Fibroblast of skin of right quadriceps (primary cell): ENCODE measurements at places on chromosomes 5 and 9.

DNA sequence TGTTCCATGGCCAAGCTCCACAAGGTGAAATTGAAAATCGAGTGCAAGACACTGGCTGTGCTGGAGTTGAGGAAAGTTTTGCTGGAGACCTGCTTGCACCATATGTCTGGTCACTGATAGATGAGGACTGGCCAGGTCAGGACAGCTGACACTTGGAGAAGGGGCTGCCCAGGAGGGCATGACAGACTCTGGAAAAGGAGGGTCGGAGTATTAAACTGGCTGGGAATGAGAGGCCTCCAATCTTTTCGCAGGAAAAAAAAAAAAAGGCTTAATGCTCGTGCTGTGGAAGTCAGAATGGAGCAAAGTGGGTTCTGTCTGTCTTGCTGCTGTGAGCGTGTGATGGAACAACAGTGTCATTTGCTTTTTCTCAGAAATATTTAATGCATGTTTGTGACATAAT is 5.5 kb downstream of the TENT4A start:
- DNase-seq = no peak

GRCh38 chr9:76655971-76656370 is 108.3 kb upstream of the PCA3 start:
- peak; percentile 58 for DNase-seq

DNA sequence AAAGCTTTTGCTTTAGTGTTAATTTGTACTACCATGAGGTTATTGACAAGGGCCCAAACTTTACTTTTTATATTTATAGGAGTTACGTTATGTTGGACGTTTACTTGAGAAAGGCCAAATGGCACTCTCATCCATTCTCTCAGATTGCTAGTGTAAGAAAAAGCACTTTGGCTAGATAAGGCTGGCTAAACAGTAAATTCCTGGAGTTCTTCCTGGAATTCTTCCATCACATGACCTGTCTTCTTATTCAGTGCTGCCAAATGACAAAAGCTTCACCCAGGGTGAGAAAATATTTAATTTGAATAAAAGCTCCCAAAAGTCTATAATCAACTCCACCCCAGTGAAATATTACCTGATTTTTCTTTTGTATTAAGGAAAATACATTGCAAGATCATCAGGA is 1568.9 kb upstream of the ACO1 start:
- no peak for DNase-seq

- no peak for DNase-seq
Measured at GRCh38 chr5:173139631-173140030, 4.7 kb upstream of the BNIP1 start.

- no peak for DNase-seq
Measured at GRCh38 chr9:107922260-107922659, 432.7 kb upstream of the KLF4 start.

- DNase-seq = no peak
Measured at GRCh38 chr9:113389451-113389850, 11.6 kb downstream of the ALAD start.

GRCh38 chr9:108017671-108018070 is 528.1 kb upstream of the KLF4 start:
- no peak for DNase-seq

DNA sequence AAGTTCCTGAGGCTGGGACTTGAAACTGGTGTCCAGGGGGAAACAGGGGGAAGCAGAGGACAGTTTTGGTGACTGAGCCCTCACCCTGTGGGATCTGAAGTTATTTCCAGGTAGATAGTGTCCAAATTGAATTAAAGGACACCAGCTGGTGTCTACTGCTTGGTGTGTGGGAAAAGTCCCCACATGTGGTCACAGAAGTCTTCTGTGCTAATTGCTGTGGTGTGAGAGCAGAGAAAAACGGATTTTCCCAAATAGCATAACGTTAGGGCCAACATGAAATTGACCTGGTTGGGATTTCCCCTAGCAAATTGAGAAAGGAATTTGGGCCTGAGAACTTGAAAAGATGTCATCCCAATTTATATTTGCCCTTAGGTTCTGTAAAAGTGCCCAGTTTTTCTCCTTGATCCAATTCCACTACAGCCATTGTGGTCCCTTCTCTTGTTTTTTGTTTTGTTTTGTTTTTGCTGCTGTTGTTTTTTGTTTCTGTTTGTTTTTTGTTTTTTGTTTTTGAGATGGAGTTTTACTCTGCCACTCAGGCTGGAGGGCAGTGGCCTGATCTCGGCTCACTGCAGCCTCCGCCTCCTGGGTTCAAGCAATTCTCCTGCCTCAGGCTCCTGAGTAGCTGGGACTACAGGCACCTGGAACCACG is 5.6 kb upstream of the STARD4 start:
- no peak for DNase-seq

DNA sequence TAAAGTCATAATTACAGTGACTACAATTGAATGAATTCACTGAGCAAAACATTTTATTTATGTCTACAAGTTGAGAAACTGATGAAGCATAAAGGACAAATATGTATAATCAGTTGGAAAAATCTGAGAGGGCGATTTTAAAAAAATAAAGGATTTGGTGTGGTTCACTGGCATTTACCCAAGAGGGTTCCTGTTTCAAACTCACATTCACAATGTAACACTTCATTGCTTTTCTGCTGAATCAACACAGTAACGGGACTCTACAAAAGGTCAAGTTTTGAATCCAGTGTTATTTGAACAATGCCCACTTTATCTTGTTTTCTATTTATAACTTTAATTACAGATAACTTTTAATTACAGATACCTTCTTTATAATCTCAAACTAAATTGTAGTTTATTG is 138.6 kb downstream of the NUDT12 start:
- peak; percentile 45 for DNase-seq

GRCh38 chr5:115313052-115313451 is 16.6 kb upstream of the CCDC112 start:
- no peak for DNase-seq

GRCh38 chr5:80141147-80141671 is 106.1 kb downstream of the THBS4 start:
- DNase-seq = peak; percentile 63

DNA sequence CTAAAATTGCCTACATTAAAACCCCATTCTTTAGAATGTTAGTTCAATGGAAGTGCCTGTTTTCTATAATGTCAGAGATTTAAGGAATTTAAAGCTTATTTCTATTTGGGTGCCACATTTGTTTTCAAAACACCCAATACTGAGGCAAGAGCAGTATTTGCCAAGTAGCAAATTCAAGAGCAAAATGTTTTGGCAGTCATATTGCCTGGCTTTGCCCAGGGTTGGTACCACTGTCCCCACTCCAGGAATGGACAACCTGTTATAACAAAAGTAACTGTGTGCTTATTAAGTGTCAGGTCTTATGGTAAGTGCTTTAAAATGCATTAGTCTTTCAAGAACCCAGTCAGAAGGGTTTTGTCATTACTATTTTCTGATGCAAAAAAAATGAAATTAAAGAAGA is 19.3 kb downstream of the ITGA1 start:
- DNase-seq = no peak

- no peak for DNase-seq
Measured at GRCh38 chr5:26700759-26701384, 337.5 kb downstream of the CDH9 start.

DNA sequence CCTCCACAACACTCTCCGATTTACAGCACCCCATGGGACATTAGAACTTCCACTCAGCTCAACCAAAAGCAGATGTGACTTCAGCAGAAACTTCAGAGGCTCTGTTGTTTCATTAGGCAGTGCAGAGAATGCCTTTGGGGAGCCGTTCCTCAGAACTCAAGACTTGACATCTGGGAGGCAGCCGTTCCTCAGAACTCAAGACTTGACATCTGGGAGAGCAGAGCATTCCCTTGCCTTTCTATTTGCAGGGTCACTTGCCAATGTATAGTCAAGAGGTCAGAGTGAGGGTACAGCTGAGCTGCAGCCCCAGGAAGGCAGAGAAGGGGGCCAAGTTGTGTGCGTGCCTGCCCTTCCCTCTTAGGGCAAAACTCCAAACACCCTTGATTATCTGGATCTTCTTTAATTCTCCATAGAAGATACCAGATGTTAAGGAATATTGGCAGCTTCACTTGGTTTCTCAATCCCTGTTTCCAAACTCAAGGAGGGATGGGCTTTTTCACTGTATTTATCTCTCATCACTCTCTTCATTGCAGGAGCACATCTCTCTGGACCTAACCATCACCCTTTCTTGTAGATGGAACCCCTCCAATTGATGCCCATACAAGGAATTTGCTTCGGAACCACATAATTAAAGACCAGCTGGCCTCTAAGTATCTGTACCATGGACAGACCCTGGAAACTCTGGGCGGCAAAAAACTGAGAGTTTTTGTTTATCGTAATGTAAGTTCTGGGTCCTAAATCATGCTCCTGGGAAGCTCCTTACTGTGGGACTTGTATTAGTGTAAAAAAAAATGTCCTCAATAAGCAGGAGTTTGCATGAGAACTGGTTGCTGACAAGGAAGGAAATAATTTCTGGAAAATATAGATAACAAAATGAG is 25.6 kb downstream of the TGFBI start:
- DNase-seq = peak; percentile 76

GRCh38 chr5:172999372-172999973 is 15.9 kb downstream of the ATP6V0E1 start:
- DNase-seq = no peak

DNA sequence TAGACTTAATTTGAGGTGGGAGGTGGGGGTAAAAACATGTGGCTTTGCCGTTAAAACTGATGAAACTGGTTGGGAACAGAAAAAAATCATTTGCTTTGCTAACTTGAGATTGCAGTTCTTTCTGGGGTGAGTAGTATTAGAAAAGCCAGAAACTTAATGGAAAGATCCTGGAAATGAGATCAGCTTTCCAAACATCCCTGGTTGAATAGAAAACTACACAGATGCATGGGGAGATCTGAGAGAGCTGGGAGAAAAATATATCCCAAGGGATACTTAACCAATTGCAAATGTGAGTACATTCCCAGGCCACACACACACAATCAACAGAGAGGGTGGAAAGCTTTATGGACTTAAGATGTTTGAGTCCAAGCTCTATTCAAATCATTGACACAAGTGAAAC is 222.3 kb downstream of the YTHDC2 start:
- DNase-seq = no peak

GRCh38 chr5:124825983-124826337 is 79.5 kb upstream of the ZNF608 start:
- DNase-seq = no peak

- peak; percentile 78 for DNase-seq
Measured at GRCh38 chr9:16704116-16705110, 166.1 kb downstream of the BNC2 start.

- no peak for DNase-seq
Measured at GRCh38 chr5:98775246-98776065, 2.0 kb downstream of the RGMB start.

GRCh38 chr9:116484492-116485061 is 202.5 kb upstream of the TRIM32 start:
- peak; percentile 48 for DNase-seq

DNA sequence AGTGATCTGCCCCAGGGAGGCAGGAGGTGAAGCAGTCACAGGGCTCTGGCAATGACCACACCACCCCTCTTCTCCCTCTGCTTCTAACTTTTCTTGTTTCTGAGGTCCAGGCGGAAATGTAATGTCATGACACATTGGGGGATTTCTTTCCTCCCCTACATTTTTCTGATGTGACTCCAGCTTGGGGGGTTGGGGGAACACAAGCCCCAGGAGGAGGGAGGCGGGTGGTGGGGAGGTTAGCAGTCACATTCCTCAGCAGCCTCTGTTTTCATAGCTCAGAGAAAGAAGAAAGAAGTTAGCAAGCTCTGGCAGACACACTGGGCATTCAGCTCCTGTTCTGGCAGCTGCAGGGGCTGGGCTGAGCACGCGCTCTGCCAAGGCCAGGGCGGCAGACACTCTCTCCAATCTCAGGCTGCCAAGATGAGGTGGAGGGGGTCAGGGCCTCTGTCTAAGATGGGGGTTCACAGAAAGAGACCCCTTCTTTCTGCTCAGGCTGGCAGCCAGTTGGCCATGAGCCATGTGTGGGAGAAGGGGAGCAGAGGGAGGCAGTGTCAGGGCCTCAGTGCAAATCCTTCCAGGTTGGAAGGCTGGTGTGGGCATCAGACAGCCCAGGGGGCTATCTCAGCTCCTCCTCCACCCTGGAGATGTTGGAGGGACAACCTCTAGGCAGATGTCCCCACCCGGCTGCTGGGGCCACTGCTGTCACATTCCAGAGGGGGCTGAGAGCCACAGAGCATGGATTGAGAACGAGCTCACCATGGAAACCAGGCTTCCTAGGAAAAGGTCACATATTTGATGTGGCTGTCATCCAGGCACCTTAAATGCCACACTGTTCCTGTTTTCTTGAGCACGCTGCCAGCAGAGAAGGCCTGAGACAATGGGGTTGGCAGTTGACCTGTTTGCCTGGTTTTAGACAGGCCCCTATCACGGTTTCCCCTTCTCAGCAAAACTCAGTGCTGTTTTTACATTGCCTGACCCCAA is 20.1 kb upstream of the PFDN1 start:
- peak; percentile 97 for DNase-seq

DNA sequence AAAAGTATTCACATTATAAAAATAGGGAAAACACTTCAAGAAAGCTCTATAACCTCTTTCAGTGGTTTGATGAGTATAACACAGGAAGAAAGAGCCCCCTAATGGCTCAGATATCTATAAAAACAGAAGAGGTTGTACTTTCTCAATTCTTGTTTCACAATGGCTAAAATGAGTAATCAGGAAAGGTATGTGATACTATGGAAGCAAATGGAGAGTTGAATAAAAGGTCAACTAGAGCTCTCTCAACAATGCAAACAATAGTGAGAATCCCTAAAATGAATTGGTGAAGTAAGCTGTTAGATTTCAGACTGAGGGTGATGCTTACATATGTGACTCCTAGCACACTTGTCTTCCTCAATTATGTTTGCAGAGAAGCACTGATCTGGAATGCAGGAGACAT is 584.6 kb upstream of the CDH18 start:
- peak; percentile 81 for DNase-seq

DNA sequence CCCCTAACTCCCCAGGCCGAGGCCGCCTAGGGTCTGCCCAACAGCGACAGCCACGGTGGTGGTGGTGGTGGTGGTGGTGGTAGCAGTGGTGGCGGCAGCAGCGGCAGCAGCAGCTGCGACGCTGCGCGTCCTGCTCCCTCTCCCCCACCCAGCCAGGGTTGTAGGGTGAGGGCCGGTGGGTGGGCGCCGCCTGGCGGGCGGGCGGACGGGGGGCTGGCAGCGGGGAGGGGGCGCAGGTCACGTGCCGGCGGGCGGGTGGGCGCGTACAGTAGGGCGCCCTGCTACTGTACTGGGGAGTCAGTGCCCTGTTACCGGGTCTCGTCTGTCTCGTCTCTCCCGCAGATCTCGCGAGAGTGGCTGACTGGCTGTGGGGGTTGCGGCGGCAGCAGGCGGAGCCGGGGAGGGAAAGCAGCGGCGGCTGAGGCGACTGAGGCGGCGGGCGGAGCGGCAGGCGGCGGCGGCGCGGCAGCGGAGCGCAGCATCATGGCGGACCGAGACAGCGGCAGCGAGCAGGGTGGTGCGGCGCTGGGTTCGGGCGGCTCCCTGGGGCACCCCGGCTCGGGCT is at the start of gene PURA:
Gene PURA, plus strand, starts transcription at position 411 of the 565 bp plus-strand sequence. Its CDS starts 73 bp downstream, at position 484.
- DNase-seq = peak; percentile 95
